Non-pigmented ciliary epithelial cell (primary cell): ENCODE measurements at places on chromosomes 1 and 21.

DNA sequence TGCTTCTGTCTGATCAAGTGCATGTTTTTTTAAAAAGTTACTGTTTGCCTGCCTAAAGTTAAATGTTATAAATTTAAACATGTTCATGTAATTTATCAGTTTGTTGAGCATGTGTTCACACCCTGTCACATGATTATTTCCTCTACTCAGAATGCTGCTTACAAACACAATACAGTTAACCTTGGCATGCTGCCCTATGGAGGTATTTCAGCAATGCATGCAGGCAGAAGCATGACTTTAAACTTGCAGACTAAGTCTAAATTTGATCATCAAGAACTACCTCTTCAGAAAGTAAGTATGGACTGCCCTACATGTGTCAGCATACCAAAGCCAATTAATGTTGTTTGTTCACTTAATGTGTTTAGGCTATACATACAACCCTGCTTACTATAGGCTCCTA is 161.6 kb downstream of the LRRC40 start:
- DNase-seq = peak; percentile 65

GRCh38 chr1:63557365-63557987 is 34.2 kb downstream of the EFCAB7 start:
- DNase-seq = no peak

DNA sequence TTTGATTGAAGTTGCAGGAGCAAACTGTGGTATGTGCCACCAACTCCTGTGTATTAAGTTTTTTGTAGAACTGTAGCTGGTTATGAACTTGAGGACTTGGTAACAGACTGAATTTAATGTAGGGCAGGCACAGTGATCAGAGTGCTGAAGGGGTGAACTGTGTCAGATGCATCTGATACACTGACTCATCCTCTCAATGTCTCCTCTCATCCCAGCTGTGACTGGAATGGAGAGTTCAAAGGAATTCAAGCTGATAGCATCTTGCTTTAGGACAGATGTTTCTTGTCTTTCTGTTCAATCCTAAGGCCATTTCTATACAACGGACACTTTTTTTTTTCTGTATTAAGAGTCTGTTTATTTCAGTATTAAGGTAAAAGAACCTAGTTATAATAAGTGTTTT is 25.0 kb upstream of the GBP1 start:
- DNase-seq = no peak

DNA sequence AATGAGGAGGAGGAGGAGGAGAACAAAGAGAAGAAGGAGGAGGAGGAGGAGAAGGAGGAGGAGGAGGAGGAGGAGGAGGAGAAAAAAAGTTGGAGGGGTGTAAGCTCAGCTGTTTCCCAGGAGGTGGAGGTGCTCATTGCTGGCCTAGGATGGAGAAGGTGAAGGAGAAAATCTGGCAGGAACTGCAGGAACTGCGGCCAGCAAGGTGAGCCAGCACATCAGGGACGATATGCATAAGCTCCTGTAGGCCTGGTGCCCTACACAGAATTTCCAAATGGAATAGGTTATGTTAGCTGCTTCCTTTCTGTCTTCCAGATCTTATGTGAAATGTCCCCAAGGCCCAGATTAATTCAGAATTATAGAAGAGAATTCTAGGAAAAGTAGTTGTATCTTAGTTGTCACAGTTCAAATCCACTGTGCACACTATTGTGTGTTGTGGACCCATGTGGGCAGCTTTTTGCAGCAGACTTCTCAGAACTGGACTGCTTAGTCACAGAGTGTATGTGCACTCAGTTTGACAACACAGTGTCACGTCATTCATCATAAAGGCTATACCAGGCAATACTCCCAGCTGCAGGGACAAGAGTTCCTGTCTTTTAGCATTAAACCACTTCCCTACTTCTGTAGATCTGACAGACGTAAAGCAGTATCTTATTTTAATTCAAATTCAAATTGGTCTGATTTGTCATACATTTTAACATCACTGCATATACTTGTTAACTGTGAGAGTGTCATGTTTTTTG is 303.7 kb downstream of the HLX start:
- DNase-seq = no peak

DNA sequence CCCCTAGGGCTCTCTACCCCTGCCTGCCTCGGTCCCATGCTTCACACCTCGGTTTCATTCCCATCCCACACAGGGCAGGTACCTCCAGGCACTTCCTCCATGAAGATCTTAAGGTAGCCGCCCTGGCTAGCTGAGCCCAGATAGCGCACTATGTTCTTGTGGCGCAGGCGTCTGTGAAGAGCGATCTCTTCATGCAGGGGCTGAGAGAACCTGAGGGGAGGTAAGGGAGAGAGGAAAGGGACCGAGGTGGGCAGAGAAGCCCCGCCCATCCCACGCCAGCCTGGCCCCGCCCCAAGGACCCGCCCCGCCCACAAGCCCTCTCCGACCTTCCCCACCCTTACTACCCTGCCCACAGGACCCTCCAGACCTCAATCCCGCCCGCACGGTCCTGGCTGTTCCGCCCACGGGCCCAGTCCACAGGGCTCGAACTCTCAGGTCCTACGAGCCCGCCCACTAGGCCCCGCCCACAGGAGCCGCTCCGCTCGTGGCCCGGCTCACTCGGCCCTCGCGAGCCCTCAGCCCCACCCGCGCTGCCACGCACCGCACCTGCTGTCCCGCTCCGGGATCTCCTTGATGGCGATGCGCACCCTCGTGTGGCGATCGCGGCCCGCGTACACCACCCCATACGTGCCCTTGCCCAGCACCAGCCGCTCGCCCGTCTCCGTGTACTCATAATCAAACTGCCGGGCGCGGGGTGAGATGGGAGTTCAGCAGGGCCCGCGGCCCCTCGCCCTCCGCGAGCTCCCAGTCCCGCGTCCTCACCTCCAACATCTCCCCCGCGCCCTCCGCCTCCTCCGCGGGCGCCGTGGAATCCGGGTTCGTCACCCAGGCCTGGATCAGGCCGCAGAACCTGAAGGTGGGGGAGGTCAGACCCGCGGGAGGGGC is 6.4 kb downstream of the MAP3K6 start:
- no peak for DNase-seq

DNA sequence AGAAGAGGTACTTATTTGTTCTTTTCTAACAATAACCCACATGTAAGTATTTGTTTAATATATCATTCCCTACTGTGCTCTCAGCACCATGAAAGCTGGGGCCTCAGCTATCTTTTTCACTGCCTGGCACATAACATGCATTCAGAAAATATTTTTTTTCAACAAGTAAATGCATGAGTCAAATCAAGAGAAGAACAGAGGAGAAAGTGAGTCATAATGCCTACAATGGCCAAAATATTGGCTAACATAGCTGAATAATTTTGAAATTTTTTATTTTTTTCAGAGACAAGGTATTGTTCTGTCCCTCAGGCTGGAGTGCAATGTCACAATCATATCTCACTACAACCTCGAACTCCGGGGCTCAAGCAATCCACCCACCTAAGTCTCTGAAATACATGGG is 252.2 kb upstream of the ADAMTS5 start:
- DNase-seq = no peak

DNA sequence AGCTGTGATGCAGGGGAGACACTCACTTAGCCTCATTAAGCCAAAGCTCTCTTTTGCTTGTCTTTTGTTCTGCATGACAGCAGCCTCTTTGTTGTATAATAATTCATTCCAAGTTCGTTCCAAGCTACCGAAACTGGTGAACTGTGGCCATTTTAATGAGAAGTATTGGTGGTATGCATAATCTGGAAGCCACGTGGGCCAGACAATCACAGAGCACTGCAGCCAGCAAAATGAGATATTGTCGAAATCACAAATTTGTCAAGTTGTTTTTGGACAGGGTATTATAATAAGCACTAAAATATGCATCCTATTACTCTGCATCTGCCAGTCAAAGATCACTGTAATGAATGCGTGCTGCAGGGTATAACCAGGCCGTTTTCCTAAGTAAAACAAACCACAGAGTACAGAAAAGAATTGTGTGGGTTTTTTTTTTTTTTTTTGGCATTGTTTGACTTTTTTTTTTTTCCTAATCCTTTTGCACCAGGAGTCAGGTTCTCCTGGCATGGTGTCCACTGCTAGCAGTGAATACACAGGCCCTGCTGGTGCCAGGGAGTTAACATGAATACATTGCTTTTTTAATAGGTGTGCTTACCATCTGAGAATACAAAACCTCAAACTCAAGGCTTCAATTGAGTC is 423.9 kb downstream of the PTBP2 start:
- DNase-seq = peak; percentile 28

- peak; percentile 38 for DNase-seq
Observed at GRCh38 chr1:68140536-68140935, 90.1 kb upstream of the DIRAS3 start.

DNA sequence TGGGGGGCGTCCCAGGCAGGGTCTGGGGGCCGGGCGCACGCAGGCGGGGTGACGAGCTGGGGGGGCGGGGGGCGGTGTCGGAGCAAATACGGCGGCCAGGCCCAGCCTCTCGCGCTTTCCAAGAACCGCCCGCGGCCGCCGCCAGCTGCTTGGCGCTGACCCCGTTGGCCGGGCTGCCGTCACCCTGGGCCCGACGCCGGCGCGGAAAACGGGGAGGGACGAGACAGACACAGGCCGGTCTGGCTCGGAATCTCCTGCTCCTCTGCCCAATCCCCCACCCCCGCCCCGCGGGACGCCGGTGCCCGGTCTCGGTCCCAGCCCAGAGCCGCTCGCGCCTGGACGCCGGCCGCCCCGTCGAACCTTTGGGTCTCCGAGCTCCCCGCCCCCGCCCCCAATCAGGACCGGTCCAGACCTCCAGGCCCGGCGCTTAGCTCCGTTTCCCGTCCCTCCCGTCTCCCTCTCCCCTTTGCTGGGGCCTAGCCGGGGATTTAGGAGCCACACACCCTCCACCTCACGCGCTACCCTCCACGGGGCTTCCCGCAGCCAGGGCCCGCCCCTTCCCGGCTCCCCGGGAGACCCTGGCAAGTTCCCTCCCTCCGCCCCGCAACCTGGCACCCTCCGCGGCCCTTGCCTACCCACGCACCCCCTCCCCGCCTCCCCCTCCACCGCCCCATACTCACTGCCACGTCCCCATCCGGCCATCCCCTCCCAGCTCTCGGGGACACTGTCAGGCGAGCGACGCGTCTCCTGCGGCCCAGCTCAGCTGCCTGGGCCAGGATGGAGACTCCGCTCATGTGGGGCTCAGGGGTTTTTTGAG is 800 bp upstream of the MMP23B start:
- DNase-seq = no peak

- DNase-seq = no peak
Observed at GRCh38 chr1:117127795-117128194, 6.2 kb upstream of the TRIM45 start.

GRCh38 chr21:31008355-31008754 is 29.9 kb downstream of the KRTAP19-8 start:
- DNase-seq = no peak

- DNase-seq = no peak
Observed at GRCh38 chr1:11860587-11860986, 1.8 kb upstream of the NPPB start.
